NCI-H1417 treated with DMSO at 0.1 percent for 48 hours (cell line): ENCODE measurements at places on chromosomes 13 and 19.

DNA sequence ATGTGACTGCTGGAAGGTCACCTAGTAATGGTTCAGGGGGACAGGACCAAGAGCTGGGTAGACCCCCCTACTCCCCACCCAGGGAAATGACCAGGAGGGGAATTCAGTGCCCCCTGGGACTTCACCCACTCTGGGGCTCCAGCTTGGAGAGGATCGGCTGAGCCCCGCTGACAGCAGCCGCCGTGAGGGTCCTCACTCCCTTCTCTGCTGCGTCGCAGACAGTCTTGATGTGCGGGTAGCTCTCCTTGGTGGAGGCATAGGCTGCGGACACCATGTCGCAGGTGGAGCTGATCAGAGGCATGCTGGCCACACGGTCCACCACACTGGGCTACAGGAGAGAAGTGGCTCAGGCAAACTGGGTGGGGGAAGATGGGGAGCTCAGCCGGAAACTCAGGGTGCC lies 7.8 kb downstream of the PLIN3 start:
- no peak for DNase-seq

DNA sequence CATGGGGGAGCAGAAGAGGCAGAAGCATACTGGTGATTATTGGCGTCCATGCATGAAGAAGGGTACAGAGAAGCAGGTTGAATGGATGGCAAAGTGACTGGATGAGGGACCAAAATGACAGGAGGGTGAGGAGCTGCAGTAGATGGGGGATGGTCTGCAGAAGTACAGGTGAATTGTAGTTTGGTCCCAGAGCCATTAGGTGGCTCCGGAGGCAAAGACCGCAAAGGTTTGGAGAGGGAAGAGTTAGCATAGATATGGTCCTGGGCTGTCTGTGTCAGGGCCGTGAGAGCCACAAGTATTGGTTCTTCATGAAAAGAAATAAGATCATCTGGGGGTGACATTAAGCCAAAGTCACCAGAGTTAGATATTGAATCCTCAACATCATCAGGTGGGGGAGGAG lies 59.0 kb upstream of the ZNF726 start:
- DNase-seq: no peak

DNA sequence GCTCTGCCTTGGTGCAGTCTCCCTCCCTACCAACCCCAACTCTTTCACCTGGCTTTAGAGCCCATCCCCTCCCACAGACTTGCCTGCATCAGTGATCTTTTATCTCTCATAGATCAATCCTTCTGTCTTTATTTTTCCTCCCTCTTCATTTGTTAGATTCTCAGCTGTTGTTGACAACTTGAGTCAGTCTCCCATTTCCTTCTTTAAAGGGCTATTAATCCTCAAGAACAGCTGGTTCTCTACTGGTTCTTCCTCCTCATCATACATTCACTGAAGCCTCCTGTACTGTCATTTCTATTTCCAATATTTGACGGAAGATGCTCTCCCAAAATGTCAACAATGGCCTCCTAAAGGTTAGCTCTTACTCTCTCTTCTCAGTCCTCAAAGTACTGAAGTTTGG lies 408.2 kb downstream of the TBC1D4 start:
- no peak for DNase-seq

DNA sequence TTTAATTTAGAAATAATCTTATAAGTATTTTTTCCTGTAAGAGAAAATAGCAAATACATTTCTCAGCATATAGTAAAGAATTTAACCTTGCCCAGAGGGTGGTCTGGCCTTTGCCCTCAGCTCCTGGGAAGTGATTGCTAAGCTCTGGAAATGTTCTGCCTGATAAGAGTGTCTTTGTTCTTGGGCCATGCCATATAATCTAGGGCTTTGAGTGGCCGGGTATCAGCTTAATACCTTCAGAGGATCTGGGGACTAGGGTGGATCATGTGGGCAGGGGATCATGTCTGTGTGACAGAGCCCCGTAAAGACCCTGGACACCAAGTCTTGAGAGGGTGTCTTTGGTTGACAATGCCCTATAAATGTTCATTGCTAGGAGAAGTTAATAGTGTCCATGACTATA lies 1032.4 kb upstream of the MIR17HG start:
- DNase-seq: no peak

- no peak for DNase-seq
Measured at GRCh38 chr13:108427355-108427754, 157.8 kb downstream of the TNFSF13B start.

GRCh38 chr19:10567656-10568055 lies 1.1 kb downstream of the CDKN2D start:
- DNase-seq: no peak

DNA sequence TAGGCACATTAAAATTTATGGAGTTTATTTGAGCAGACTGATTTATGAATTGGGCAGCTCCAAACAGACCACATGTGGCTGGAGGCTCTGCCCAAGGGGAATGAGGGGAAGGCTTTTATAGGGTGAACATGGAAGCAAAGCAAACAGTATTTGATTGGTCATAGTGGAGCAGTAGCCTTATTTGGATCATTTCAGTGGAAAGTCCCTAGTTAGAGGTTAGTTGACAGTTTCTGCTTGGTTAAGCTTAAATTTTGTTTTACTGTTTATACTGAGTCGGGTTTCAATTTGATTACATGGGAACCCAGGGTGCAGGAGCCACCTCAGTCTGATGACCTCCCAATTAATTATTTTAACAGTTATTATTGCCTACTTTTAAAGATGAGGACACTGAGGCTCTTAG lies 140.5 kb downstream of the NDFIP2 start:
- no peak for DNase-seq

DNA sequence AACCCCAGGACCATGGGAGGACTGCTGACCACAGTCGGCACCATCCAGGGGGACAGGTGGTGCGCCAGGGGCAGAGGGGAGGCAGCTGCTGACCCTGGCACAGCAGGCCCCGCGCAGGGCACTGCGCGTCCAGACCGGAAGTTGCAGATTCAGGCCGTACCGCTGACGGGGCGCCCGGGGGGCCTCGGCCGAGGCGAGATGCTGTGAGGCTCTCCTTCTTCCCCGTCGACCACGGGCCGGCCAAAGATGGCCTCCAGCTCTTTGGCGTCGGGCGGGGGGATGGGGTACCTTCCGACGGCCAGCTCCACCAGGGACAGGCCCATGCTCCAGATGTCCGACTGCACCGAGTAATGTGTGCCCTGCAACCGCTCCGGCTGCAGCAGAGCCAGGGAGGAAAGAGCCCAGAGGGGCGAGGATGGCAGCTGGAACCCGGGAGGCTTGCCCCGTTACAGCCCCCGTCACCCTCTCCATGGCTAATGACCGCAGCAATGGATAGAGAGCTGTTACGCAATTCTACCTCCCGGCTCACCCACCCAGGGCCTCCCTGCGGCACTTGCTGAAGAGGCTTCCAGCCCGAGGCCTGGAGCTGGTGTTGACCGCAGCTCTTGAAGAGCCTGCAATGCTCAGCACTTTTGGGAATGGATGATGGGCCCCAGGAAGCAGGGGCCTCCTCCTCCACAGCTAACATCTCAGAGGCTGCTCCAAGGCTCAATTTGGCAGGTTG lies 24.7 kb downstream of the MAP2K2 start:
- no peak for DNase-seq

DNA sequence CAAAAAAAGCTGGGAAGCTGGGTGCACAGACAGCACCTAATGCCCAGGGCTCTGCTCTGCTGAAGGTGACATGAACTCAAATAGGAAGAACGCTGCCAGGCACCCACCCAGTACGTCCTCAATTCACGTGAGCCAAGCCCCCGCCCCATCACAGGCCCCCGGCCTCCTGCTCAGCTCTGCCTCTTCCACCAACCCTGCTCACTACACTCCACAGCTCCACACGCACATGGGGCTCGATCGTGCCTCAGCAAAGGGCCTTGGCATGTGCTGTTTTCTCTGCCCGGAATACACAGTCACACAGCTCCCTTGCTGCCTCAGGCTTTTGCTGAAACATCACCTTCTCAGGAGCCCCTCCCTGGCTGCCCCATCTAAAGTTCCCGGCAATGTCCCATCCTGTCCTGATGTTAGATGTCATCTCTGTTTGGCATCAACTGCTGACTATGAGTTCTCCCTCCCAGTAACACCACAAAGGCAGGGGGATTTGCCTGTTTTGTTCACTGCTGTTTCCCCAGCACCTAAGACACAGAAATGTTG lies 2.3 kb downstream of the ATP13A1 start:
- no peak for DNase-seq

- peak; percentile 78 for DNase-seq
Measured at GRCh38 chr19:570937-571565, 1.3 kb upstream of the BSG start.

DNA sequence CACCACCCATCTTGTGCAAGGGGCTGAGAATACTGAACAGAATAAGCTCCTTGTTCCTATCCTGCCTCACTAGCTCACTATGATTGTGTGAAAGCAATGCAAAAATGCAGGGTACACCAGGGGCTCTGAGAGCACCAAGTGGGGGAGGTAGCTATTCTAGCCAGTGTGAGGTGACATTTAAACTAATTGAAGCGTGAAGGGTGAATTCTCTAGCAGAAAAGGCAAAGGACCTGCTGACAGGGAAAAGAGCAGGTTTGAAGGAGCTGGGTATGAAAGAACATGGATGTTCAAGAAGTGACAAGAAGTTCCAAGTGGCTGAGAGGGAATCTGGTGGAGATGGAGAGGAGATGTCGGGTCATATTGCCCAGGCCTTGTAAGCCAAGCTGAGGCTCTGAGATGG lies 64.2 kb downstream of the SIAH3 start:
- DNase-seq: no peak

DNA sequence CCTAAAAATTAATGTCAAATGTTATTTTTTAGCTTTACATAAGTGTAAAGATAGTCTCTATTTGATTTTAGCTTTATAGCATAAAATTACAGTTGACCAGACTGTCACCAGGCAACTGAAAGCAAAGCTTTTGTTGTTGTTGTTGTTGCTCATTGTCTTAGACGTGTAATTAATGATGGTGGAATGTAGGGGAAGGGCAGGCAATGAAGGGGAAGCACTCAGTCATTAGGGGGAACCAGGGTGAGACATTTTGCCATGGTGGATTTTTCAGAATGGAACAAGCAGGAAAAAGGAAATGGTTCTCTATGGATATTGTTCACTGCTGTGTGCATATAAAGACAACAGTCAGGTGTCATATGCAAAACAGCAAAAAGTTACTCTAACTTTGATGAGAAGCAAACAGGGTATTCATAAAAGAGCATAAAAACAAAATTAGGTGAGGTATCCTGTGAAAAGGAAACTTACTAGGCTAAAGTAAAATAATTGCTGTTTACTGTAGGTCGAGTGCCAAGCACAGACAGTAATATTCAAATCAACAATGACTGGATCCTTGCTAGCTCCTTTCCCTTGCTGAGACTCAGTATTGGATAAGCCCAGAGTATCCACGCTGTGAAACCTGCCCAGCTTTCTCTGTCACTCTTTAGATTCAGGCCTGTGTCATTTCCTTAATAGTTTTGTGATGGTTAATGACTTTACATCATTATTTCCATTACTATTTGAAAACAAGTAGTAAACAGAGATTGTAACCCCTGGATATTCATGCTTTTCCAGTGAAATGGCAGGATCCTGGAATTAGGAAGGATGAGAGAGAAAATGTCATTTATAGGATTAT lies 110.5 kb downstream of the LRCH1 start:
- no peak for DNase-seq

DNA sequence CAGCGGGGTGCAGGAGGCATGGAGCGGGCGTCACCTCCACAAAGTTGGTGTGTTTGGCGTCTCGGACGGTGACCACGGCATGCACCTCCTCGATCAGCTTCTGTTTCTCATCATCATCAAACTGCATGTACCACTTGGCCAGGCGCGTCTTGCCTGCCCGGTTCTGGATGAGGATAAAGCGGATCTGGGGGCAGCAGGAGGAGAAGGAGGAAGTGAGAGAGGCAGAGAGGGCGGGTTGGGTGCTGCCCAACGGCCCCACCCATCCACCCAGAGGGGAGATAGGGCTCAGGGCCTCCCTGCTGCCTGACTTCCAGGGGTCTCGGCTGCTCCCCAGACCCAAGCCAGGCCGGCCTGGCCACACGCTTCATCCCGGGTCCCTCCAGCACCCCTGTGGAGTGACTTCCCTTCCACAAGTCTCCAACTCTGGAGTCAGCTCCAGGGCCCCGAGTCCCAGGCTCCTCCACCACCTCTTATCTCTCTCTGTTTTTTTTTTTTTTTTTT lies 4.6 kb downstream of the AP2S1 start:
- no peak for DNase-seq

- no peak for DNase-seq
Measured at GRCh38 chr19:33193865-33194362, at the start of gene LRP3. LRP3 (plus strand) TSS chr19:33194330; CDS start chr19:33194786, 456 bp downstream.

- DNase-seq: no peak
Measured at GRCh38 chr19:15374796-15375440, 4.7 kb downstream of the AKAP8 start.

DNA sequence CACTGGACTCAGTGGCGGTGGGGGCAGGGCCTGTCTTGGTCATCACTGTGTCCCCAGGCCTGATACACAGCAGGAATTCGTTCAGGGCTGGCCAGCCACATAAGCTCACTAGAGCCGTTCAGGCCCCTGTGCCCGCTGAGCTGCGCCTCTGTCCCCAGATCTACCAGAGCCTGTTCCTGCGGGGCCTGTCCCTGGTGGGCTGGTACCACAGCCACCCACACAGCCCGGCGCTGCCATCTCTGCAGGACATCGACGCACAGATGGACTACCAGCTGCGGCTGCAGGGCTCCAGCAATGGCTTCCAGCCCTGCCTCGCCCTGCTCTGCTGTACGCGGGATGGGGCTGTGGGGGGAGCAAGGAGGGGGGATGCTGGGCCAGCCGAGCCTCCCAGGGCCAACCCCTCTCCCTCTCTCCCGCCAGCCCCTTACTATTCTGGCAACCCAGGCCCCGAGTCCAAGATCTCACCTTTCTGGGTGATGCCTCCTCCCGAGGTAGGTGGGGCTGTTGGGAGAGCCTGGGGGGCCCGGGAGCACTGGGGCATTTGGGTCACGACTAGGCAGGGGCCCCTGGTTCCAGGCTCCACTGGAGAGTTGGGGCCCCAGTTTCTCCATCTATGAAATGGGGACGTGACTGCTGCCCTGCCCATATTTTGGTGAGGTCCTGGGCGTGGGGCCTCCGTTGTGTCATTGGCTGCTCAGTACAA lies 13.9 kb downstream of the MPND start:
- no peak for DNase-seq

DNA sequence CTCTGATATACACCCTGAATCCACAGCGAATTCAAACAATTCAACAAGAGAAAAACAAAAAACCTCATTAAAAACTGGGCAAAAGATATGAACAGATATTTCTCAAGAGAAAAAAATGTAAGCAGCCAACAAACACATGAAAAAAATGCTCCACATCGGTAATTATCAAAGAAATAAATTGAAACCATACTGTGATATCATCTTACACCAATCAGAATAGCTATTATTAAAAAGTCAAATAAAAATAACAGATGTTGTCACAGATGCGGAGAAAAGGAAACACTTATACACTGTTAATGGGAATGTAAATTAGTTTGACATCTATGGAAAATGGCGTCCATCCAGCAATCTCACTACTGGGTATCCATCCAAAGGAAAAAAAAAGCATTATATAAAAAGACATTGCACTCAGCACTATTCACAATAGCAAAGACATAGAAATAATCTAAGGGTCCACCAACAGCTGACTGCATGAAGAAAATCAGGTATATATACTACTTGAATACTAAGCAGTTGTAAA lies 1495.0 kb upstream of the PCDH20 start:
- no peak for DNase-seq
